Activated CD4-positive, alpha-beta T cell treated with anti-CD3 and anti-CD28 coated beads for 1 hour (primary cell): ENCODE measurements at places on chromosomes 6 and 20.

- DNase-seq, result no peak
Measured at GRCh38 chr6:21800948-21801438, 207.4 kb downstream of the SOX4 start.

DNA sequence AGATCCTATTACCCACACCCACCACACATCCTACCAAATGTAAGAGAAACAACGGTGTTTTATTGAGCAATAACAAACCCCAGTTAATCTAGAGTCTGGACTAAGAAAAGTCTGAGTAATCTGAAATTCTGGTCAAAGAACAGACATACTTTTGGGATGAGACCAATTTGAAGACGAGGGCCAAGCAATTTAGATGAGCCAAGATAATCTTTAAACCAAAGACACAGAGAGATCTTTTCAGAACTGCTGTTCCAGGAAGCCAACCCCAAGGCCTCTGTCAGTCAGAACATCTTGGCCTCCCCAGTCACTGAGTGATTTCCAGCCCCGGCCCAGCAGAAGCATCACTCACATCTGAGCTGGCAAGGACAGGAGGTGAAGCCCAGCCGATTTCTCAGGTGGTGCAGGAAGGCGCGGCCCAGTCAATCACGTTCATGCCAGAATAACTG, 118.5 kb upstream of the SYNDIG1 start:
- DNase-seq, result no peak

GRCh38 chr6:17032988-17033634, 68.7 kb upstream of the STMND1 start:
- no peak for DNase-seq

GRCh38 chr6:56241124-56241802, 6.1 kb downstream of the COL21A1 start:
- DNase-seq, result no peak

DNA sequence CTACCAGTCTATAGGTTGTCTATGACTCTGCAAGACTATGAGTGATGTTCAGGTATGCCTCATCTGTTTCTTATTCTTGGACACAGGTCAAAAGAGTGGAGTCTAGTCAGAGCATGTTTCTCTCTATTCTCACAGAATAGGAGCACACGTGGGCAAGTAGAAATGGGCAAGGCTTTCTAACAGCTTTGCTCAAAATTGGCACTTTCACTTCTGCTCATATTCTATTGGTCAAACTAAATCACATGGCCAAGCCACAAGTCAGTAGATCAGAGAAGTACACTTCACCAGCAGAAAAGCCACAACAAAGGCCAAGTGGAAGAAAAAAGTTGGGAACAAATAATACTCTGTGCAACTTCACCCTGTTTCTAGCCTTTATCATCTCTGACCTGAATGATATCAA, 354.5 kb upstream of the SYNCRIP start:
- DNase-seq, result no peak

DNA sequence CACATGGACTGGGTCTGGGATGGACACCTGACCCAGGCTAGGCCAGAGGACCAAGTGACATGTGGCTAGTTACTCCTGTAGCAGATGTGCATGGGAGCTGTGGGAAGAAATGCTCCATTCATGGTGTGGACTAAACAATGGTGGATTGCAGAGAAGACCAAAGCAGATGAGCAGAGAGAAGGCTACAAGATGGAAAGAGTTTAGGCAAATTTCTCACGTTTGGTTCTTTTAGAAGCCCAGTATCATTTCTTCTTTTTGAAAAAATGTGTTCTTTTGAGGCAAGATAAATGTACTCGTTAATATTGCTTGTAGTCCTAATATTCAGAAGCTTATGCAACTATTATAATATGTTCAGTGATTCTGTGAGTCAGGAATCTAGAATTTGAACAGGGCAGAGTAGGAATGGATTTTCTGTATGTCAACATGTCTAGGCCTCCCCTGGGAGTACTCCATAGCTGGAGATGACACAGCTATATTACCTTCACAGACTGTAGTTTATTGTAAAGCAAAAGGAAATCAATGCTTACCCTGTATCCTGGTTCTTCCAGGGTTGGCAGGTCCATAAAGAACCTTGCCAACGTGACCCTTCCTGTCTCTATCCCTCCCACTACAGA, 2.3 kb upstream of the BTN2A1 start:
- DNase-seq, result no peak

DNA sequence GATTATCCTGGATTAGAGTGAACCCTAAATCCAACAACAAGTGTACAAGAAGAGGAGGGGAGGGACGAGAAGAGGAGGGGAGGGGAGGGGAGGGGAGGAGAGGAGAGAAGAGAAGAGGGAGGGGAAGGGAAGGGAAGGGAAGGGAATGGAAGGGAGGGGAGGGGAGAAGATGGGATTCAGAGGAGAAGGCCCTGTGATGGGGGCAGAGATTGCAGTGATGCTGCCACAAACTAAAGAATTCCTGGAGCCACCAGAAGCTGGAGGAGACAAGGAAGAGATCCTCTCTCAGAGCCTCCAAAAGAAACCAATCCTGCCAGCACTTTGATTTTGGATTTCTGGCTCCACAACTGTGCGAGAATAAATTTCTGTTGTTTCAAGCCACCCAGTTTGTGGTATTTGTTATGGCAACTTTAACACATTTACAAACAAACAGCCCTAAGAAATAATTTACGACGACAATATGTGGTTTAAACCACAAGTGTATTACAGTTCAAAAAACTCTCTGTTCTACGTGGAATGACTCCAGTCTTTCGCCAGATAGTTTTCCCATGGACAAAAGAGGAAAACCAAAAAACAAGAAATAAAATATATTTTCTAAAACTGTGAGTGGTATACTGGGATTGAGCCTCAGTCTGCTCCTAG, 235.4 kb downstream of the HDGFL1 start:
- DNase-seq, result no peak

DNA sequence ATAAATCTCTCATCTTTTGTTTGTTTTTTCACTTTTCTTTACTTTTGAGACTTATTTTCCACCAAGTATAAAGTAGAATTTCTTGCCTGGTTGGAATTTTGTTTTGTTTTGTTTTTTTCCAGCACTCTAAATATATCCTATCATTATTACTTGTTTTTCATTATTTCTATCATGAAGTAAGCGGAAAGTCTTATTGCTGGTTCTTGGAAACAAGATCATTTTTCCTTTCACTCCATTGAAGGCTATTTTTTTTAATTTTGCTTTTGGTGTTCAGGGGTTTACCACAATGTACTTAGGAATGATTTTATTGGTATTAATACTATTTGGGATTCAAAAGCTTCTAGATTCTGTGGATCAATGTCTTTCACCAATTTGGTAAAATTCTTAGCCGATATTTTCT, 190.1 kb downstream of the LAMA2 start:
- no peak for DNase-seq

DNA sequence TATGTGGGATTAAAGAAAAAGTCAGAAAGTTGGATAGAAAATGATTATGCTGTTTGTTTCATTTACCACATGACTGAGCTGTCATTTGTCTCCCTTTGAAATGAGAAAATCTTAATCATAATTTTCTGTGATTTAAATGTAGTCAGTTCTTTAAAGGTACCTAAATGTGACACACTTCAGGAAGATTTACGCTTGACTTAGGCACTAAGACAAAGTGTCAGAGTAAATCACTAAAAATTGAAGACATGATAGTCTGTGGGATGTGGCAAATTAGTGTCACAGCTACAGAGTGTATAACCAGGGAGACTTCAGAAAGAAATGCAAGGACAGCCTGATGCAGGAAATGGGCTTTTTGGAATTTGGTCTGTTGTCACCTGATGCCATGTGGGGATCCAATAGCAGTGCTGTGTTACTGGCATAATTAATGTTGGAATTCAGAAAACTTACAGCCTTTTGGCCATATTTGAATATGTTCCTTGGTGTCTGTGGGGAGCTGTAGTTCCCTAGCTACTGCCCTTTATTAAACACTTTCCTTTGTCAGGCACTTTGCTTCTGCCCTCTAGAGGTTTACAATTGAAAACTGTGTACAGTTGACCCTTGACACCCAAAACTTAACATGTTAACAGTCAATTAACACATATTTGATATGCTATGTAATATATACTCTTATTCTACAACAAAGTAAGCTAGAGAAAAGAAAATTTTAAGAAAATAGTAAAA, 493.8 kb downstream of the UTRN start:
- DNase-seq, result no peak

- no peak for DNase-seq
Measured at GRCh38 chr6:75488033-75488432, 5.6 kb downstream of the FILIP1 start.

GRCh38 chr6:4059115-4059777, 19.7 kb downstream of the FAM217A start:
- peak; percentile 32 for DNase-seq
